ENCODE measurements at places on chromosomes 3 and 15.
A peak's percentile ranks its signal among the peaks of the same experiment; 100 is the strongest.

DNA sequence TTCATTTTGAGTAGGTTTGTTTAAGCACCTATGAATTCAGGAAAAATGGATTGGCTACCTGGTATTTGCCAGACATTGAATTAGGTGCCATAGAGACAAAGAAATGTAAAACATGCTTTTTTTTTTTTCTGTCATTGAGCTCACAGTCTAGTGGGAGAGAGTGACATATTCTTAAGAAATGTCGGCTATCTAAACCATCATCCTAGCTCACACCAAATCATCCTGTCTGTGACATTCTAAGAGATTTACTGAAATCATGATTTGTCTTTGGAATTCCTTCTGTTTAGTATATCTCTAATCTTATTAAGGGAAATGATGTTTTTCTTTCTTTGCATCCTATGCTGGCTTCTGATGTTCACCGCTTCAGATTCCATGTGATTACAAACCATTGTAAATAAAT lies 59.5 kb upstream of the STXBP5L start:
- no peak for DNase-seq

GRCh38 chr3:114823061-114823460 lies 324.0 kb downstream of the ZBTB20 start:
- no peak for DNase-seq

- DNase-seq = no peak
Observed at GRCh38 chr3:12316729-12317351, 28.0 kb downstream of the PPARG start.

DNA sequence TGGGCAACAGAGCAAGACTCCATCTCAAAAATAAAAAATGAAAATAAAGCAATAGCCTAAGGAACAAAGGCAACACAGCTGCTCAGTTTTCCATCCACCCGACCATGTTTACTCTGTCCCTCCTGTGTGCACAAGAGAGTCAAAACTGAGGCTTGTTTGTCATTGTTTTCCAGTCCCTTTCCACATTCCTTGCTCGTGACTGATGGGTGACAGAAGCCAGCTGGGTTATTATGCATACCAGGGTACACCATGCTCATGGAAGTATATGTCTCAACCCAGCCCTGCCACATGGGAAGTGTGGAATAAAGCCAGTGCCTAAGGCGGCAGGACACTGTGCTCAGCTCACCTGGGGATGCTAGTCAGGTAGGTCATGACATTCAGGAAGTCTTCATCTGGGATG lies 49.5 kb downstream of the MCF2L2 start:
- DNase-seq = no peak

GRCh38 chr15:101127506-101128076 lies 124.3 kb downstream of the CHSY1 start:
- peak; percentile 70 for DNase-seq
